ENCODE measurements at places on chromosomes 5 and 9.

DNA sequence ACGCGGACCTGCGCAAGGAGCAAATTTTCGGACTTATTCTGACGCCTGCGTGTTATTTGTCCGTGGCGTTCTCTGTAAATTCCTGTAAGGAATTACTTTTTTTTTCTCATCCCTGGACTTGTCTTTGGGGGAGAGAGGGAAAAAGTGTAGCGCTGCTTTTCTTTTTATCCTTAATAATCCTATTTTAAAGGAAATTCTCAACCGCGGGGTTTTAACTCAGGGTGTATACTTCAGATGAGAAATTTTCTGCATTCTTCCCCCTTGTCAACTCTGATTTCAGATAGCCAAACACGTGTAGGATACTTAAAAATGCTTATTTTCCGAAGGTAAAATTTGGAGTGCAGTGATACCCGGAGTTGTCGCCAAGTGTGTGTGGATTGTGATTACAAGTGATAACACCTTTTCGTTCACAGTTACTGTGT lies 853 bp downstream of the DCP2 start:
- no peak for DNase-seq

GRCh38 chr9:78725503-78725902 lies 428.6 kb downstream of the PSAT1 start:
- DNase-seq: no peak

GRCh38 chr9:77779010-77779409 lies 130.9 kb upstream of the GNA14 start:
- DNase-seq: no peak

DNA sequence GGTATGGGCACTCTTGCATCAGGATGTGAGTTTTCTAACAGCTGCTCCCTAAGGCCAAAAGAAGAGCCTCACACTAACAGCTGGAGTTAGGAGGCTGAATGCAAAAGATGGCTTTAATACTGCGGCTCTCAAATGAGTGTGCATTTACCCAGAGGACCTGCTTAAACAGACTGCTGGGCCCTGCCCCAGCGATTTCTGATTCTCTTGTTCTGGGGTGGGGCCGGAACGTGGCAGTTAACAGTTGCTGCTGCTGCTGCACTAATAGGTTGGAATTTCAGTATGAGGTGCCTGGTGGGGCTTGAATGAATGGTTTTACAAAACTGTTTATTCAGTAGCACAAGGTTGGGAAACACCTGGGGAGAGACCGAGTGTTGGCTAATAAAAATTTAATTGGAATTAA lies 26.1 kb downstream of the HMGCR start:
- DNase-seq: no peak

DNA sequence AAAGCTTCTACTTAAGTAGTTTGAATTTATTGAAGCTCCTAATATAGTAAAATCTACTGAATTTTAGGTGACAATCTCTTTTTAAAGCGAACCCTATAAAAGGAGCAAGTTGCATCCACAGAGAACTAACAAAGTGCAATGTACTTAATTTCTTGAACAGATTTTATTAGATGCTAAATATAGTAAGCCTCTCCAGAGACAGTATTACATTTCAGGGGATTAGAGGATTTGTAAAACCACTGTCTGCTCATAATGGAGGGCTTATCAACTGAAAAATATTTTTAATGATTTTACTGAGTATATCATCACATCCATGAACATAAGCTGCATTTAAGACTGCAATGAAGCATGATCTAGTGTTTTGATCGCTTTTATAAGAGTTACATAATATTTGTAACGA lies 230.0 kb upstream of the EFNA5 start:
- DNase-seq: no peak

GRCh38 chr5:178306430-178307225 lies 74.0 kb upstream of the PHYKPL start:
- no peak for DNase-seq

- DNase-seq: no peak
These were observed 193.1 kb upstream of the PTGER4 start for GRCh38 chr5:40486437-40487275.

GRCh38 chr9:1285526-1285925 lies 235.4 kb downstream of the DMRT2 start:
- no peak for DNase-seq

DNA sequence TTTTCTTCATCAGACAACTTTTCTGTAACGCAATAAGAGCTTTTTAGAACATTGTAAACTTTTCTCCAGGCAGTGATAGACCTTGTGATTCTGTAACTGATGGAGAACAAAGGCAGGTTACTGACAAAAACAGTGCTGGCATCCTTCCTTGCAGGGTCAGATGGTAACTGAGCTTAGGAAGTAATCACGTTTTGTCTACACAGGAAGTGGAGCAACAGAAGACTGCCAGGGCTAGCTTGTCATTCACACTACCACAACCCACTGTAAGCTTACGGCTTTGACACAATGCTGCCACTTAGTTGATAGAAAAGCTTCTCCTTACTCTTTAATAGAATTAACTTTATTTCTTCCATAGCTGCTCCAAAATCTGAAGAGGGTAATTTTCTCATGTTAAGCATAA lies 46.8 kb downstream of the FBN2 start:
- no peak for DNase-seq

- no peak for DNase-seq
These were observed 19.0 kb downstream of the TMEM8B start for GRCh38 chr9:35847792-35848572.

DNA sequence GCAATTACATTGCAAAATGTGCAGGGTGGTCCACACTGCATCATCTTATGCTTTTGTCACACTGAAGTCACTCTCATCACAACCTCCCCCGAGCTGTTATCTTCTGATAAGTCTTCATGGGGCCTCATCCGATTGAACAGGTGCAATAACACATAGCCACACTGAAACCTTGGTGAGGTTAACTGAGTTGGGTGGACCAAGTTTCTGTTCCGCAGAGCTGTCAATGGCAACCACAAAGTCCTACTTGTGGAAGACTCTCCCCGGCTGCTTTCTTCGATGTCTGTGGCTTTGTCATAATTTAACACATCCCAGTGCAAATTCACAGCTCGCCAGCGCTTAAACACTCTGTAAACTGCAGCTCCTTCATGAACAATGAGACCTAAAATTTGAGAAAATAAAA lies 112.2 kb downstream of the MARCHF11 start:
- no peak for DNase-seq

DNA sequence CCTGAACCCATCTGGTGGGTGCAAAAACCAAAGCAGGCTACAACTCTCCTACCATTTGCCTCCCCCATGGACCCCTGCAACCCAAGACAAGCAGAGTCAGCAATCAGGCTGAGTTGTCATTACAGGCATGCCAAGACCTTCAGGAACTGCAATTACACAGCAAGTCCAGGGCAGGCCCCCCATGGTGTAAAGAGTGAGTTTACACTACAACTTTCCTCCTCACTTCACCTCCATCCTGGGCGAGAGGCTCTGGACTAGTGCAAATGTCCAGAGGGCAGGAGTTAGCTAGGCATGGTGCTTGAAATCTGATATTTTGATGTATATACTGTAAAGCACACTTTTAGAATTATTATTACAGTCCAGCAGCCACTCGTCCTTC lies 7.0 kb upstream of the P4HA2 start:
- DNase-seq: peak; percentile 21

GRCh38 chr5:178069909-178070308 lies 43.4 kb upstream of the N4BP3 start:
- DNase-seq: peak; percentile 69

GRCh38 chr5:79193643-79194042 lies 42.3 kb upstream of the JMY start:
- no peak for DNase-seq

- DNase-seq: no peak
These were observed 6.9 kb downstream of the IL17B start for GRCh38 chr5:149372076-149372795.

DNA sequence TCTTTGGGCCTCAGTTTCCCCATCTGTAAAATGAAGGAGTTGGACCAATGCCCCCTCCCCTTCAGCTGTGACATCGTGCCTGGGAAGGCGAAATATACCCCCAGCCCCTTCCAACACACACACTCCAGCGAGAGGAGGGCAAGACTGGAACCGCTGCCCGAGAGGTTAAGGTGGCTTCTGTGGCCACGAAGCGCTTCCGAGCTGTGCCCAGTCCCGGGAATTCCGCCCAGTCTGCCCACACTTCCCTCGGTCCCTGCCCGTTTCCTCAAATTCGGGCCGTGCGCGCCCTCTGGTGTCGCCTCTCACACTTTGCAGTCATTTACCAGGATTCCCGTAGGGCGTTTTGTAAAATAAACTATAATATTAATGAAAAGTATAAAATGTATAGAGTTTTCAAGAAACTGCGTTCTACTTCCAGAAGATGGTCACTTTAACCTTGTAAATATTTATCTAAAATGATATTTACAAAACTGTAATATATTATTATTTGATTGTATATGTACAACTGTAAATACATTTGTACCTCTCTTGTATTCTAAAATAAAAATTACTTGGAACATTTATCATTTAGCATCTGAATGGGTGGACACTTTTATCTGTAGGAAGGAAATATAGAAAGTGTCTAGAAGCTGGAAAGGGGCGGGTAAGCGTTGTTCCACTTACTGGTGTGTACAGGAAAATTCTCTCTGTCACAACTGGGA lies 11.0 kb upstream of the EXOSC2 start:
- DNase-seq: peak; percentile 86

DNA sequence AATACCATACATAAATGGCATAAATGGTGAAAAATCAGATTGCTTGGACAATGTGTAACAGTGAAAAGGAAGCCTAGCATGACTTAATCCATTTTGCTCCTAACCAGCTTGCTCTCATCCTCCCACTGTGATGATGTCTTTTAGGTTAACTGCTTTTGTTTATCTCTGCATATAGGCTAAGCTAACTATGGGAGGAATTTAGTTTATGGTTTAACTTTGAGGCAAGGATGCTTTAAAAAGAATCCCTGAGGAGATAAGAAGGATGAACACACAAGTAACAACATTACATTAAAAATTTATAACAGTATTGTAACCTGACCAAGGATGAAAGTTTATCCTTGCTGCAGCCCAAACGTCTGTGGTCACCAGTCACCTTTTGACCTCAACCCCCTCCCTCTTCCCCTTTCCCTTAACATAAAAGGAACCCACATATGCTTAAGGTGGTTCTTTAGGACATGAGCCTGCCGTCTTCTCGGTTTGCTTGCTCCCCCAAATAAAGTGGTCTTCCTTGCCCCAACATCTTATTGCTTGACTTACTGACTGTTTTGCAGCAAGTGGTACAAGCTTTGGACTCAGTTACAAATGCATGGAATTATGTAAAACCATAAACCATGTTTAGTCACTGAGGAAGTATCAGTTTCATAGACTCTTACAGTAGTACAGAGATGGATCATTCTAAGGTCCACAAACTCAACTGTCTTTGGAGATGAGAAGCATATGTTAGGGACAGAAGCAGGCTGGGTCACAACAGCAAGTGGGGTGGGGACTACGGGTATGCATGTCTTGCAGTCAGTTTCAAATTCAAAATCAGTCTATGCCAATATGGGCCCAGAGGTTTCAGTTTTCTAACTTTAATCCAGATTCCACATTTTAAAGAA lies 31.3 kb downstream of the AGXT2 start:
- DNase-seq: no peak

- no peak for DNase-seq
These were observed 67.5 kb downstream of the RXRA start for GRCh38 chr9:134393582-134394280.

DNA sequence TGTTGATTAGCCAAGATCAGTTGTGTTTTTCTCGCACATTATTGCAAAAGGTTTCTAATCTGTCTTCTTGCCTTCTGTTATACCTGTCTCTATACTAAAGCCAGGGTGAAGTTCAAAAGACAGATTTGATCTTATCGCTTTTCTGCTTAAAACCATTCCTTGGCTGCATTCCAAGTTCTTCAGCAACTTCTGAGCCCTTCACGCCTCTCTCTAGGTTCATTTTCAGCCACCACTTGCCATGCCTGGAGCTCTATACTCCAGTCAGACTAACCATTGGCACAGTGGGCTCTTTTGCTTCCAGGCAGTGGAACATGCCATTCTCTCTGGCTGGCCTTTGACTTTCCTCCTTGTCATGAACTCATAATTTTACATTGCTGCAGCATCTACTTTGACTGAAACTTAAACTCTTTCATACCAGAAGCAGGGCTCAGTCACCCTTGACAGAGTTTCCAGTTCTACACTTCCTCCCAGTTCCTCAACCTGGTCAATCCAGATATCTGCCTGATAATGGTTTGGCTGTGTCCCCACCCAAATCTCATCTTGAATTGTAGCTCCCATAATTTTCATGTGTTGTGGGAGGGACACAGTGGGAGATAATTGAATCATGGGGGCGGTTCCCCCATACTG lies 114.4 kb downstream of the SLC12A2 start:
- no peak for DNase-seq

- no peak for DNase-seq
These were observed 27.4 kb downstream of the IRX2 start for GRCh38 chr5:2724031-2724581.

GRCh38 chr9:27400334-27400880 lies 103.5 kb upstream of the EQTN start:
- DNase-seq: no peak

GRCh38 chr9:68493958-68494577 lies 46.6 kb downstream of the TMEM252 start:
- DNase-seq: no peak

DNA sequence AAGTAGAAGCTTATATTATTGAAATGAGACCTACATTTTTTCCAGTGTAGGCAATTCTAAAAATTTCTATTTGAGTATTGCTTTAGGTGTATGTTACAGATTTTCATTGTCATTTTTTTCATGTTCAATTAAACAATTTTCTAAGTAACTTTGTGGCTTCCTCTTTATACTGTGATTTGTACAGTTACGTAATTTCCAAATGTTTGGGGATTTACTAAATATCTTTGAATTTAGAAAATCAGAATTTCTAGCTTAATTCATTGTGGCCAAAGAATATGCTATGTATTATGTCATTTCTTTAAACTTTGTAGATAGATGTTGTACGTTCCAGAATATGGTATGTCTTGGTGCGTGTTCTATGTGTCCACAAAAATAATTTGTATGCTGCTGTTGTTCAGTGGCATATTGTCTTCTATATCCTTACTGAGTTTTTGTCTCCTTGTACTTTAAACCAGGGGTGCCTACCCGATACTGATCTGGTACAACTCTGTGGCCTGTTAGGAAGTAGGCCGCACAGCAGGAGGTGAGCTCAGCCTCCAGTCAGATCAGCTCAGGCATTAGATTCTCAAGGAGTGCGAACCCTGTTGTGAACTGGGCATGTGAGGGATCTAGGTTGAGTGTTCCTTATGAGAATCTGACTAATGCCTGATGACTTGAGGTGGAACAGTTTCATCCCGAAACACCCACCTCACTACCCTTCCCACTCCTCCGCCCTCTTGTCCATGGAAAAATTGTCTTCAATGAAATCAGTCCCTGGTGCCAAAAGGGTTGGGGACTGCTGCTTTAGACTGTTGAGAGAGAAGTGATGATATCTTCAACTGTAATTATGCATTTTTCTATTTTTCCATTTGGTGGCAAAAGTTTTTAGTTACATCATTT lies 63.5 kb downstream of the UBE2R2 start:
- peak; percentile 54 for DNase-seq
